ENCODE measurements at places on chromosomes 16 and 17. TPM values are rescaled to one million over a fixed set of nuclear protein-coding genes. Genes with fewer than 3 reads are reported as not detected.

- H3K27me3 ChIP-seq: no peaks in the 10 kb centered on the region
- H3K4me3 ChIP-seq: no peak overlapping the region
- peaks cover 12% of the 10 kb centered on the region for H3K36me3 ChIP-seq
- H3K4me1 ChIP-seq: peaks cover 7% of the 10 kb centered on the region
- DNase-seq: no peak
- no peak overlapping the region for H3K27ac ChIP-seq
Observed at GRCh38 chr17:59149051-59149450, 5.9 kb downstream of the SKA2 start.

DNA sequence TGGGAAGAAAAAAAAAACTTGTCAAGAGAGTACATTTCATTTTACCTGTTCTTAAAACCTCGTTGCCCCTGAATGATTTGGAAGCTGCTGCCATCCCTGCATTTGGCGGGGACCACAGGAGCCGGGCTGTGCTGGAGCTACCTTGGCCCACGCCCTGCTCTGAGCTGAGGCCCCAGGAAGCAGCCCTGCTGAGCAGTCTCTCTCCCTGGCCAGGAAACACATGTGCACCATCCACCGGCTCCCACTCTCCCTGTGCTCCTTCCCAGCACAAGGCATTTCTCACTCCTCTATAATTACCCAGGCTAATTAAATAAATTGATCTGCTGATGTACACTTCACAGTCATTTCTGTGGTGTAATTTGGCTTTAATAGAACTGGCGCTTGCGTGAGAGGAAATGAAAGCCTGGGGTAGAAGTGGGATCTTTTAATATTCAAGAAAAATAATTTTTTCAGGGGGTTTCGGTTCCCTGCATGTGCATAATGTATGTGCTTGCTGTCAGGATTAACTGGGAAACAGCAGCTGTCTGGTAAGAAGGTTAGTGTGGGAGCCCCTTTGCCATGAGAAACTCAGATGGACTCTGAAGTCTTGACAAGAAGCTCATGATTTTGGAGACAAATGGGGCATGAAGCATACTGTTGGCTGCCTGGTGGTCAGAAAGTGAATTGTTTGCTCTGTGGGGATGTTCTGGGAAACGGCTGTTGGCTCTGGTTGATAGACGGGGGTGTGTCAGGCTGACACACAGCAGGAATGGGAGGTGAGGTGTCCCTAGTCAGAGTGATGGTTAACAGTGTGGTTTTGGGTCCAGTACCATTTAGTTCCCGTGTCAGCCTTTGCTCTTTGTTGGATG, 252.3 kb upstream of the EEF2KMT start:
- H3K27ac ChIP-seq: no peak overlapping the region
- peaks cover 24% of the 10 kb centered on the region for H3K27me3 ChIP-seq
- H3K4me1 ChIP-seq: no peaks in the 10 kb centered on the region
- H3K36me3 ChIP-seq: no peaks in the 10 kb centered on the region
- no peak overlapping the region for H3K4me3 ChIP-seq

- no peaks in the 10 kb centered on the region for H3K27me3 ChIP-seq
- no peak overlapping the region for H3K27ac ChIP-seq
- no peaks in the 10 kb centered on the region for H3K36me3 ChIP-seq
Observed at GRCh38 chr17:70813355-70813930, 644.1 kb downstream of the KCNJ2 start.

- peak overlapping the region; percentile 99 for H3K27ac ChIP-seq
- peaks cover 81% of the 10 kb centered on the region for H3K4me1 ChIP-seq
- DNase-seq: no peak
- H3K27me3 ChIP-seq: no peaks in the 10 kb centered on the region
Observed at GRCh38 chr16:89118361-89119165, 24.9 kb downstream of the ACSF3 start.

GRCh38 chr17:39224778-39225307, 902 bp downstream of the STAC2 start:
- H3K4me3 ChIP-seq: peak overlapping the region; percentile 71
- H3K4me1 ChIP-seq: peaks cover 9% of the 10 kb centered on the region
- peak overlapping the region; percentile 26 for H3K27ac ChIP-seq

- H3K27ac ChIP-seq: no peak overlapping the region
- H3K4me3 ChIP-seq: no peak overlapping the region
- no peak for DNase-seq
- peaks cover 1% of the 10 kb centered on the region for H3K4me1 ChIP-seq
Observed at GRCh38 chr17:56883616-56884015, 30.2 kb downstream of the TRIM25 start.

- DNase-seq: no peak
- no peaks in the 10 kb centered on the region for H3K4me1 ChIP-seq
- no peak overlapping the region for H3K27ac ChIP-seq
- H3K27me3 ChIP-seq: peaks cover 12% of the 10 kb centered on the region
- no peaks in the 10 kb centered on the region for H3K36me3 ChIP-seq
- H3K4me3 ChIP-seq: no peak overlapping the region
Observed at GRCh38 chr16:86978445-86979030, 338.7 kb downstream of the C16orf95 start.

- H3K4me3 ChIP-seq: no peak overlapping the region
- DNase-seq: no peak
- no peaks in the 10 kb centered on the region for H3K27me3 ChIP-seq
- H3K4me1 ChIP-seq: peaks cover 17% of the 10 kb centered on the region
- H3K27ac ChIP-seq: no peak overlapping the region
Observed at GRCh38 chr17:67575325-67575724, 142.4 kb upstream of the NOL11 start.

GRCh38 chr17:72406498-72406897, 285.7 kb downstream of the SOX9 start:
- no peaks in the 10 kb centered on the region for H3K27me3 ChIP-seq
- no peak overlapping the region for H3K4me3 ChIP-seq
- H3K27ac ChIP-seq: no peak overlapping the region
- H3K36me3 ChIP-seq: no peaks in the 10 kb centered on the region
- H3K4me1 ChIP-seq: no peaks in the 10 kb centered on the region

DNA sequence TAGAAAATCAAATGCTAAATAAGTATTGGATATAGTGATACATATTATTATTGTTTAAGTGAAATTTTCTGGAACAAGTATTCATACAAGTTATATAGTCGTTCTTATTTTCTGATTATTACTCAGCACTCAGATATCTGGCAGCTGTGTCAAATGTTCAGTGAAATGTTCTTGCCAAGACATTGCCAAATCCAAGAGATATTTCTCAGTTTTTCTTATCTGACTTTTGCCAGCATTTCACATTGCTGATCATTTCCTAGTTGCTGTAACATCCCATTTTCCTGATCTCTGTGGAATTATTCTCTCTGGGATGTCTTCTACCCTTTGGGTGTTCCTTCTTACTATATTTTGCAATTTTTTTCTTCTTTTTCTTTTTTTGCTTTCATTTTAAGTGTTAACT, 262.3 kb downstream of the KIF2B start:
- DNase-seq: no peak
- H3K4me1 ChIP-seq: no peaks in the 10 kb centered on the region
- no peaks in the 10 kb centered on the region for H3K27me3 ChIP-seq
- no peaks in the 10 kb centered on the region for H3K36me3 ChIP-seq
- H3K27ac ChIP-seq: no peak overlapping the region
- no peak overlapping the region for H3K4me3 ChIP-seq

GRCh38 chr16:24700549-24701392, 28.7 kb upstream of the TNRC6A start:
- peaks cover 4% of the 10 kb centered on the region for H3K27me3 ChIP-seq
- no peak for DNase-seq
- no peak overlapping the region for H3K4me3 ChIP-seq
- H3K27ac ChIP-seq: no peak overlapping the region

DNA sequence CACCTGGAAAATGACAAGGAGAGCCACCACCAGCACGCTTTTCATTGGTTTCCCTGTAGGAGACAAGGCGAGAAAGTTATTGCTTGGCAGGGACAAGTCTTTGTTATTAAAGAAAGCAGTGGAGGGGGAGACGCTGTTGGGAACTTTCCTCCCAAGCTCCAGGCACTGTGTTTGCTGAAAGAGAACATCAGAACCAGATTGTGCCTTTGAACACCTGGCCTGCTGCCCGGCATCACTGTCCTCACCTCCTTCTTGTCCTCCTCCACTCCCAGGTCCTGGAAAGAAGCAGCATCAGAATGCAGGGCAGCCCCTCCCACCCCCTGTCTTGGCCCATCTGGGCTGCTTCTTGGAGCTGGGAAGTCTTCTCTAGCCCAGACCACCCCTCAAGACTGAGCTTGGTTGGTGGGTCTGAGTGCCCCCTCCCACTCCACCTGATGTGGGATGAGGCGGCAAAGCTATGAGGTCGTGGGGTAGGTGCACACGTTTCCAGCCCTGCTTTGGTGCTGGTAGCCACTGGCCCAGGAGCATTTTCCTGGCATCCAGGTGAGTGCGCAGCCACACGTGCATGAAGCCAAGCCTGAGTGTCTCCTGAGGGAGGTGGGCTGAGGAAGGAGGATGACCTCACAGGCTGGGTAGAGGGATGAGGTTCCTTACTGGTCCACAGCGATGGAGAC, 6.2 kb downstream of the CCR7 start:
- no peaks in the 10 kb centered on the region for H3K27me3 ChIP-seq
- peaks cover 71% of the 10 kb centered on the region for H3K4me1 ChIP-seq
- peaks cover 76% of the 10 kb centered on the region for H3K36me3 ChIP-seq
- no peak for DNase-seq
- peak overlapping the region; percentile 100 for H3K4me3 ChIP-seq

DNA sequence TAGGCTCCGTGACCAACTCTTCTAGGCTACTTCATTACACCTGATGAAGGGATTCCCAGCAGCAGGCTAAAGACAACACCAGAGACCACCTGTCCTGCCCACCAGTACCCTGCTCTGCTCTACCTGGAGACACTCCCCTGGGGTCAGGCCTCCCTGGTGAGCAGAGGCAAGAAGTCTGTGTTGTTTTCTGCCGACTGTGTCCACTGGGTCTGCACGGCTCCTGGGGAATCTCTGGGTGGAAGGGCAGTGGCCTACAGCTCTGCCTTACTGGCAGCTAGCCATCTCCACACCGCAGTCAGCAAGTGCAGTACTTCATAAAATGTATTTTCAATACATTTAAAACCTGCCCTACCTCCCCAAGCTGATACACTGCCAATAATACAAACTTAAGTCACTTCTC, 6.8 kb downstream of the RSL1D1 start:
- no peaks in the 10 kb centered on the region for H3K27me3 ChIP-seq
- peaks cover 33% of the 10 kb centered on the region for H3K4me1 ChIP-seq
- H3K4me3 ChIP-seq: no peak overlapping the region
- DNase-seq: no peak
- H3K36me3 ChIP-seq: peaks cover 18% of the 10 kb centered on the region

GRCh38 chr17:39981766-39982375, 1.3 kb downstream of the PSMD3 start:
- peaks cover 48% of the 10 kb centered on the region for H3K4me1 ChIP-seq
- DNase-seq: no peak
- no peaks in the 10 kb centered on the region for H3K27me3 ChIP-seq
- peak overlapping the region; percentile 95 for H3K27ac ChIP-seq
- no peaks in the 10 kb centered on the region for H3K36me3 ChIP-seq

DNA sequence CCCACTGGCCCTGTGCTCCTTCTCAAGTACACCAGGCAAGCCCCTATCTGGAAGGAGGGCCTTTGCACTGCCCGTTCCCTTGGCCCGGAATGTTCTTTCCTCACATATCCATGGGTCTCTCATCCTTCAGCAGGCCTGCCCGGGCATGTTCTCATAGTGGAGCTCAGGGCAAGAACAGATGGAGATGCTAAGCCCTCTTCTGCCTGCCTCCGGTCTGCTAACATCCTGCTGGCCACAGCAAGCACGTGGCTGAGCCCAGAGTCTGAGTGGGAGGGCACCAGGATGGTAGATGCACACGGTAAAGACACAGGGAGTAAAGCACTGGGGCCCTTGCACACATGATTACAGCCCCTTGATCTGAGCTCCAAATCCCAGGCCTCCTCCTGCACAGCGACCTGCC, 19.8 kb upstream of the ANKRD40CL start:
- H3K4me3 ChIP-seq: no peak overlapping the region
- no peak for DNase-seq

GRCh38 chr16:28309811-28310311, 17.5 kb downstream of the SBK1 start:
- no peaks in the 10 kb centered on the region for H3K27me3 ChIP-seq
- H3K27ac ChIP-seq: peak overlapping the region; percentile 96
- peak; percentile 72 for DNase-seq

DNA sequence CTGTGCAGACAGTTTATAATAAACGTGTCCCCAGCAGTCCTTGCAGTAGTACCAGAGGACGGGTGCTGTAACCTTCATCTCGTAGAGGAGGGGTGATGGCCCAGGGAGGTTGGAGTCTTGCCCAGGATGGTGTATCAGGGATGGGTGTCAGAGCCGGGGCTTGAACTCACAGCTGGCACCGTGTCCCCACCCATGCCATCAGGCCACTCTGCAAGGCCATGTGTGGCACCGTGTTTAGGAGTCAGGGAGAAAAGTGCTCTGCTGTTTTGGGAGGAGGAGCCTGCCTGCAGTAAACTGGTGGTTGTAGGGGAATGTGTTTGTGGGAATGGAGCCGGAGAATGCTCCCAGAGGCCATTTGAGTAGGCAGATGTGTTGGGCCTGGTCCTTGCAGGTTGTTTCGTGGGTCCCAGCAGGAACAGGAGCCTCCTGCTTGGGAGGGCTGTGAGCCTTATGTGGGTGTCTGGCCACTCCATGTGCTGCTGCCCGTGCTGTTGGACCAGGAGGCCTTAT, 1.7 kb downstream of the ADORA2B start:
- H3K4me1 ChIP-seq: peaks cover 13% of the 10 kb centered on the region
- no peak for DNase-seq
- H3K4me3 ChIP-seq: peak overlapping the region; percentile 65
- no peak overlapping the region for H3K27ac ChIP-seq
- H3K36me3 ChIP-seq: no peaks in the 10 kb centered on the region

Gene CCDC200
- 2.1 TPM for total RNA-seq

Gene IRX5
- total RNA-seq: not detected

Gene CD300LF
- not detected for total RNA-seq

Gene CNGB1
- total RNA-seq: not detected

Gene C17orf113
- total RNA-seq: 0.94 TPM

Gene FAM20A
- not detected for total RNA-seq

Gene ITGAD
- total RNA-seq: not detected

Gene ZNF207
- total RNA-seq: 287 TPM

Data from naive thymus-derived CD8-positive, alpha-beta T cell (primary cell).